ENCODE measurements at places on chromosomes 12 and 14.

DNA sequence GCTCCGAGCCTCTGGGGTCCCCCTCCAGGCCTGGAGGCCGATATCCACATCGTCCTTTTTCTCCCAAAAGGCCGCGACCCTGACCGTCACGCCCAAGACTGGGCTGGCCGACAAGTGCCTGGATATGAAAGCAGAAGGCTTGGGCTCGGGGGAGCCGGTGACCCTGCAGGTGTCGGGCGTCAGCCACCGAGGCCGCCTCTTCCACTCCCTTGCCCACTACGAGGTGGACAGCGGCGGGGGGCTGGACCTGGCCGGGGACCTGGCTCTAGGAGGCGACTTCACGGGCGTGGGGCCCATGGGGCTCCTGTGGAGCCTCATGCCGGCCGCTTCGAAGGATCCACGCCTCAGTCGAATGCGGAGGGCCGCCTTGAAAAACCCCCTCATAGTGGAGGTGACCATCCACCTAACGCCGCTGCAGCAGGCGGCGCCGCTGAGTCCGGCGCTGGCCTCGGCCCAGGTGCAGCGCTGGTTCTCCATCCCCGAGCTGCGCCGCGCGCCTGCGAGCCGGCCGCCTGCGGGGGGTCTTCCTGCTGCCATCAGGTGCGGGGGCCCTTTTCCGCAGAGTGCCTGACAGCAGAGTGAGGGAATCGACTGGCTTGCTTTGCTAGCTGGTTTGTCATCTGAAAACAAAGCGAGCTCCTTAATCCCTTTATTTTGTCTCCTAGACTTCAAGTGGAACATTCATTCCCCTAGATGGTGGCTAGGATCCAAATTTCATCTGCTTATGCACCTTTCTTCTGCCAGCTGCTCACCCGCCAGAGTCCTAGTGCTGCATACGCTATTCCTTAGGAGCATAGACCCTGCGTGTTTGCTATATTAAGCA lies 10.6 kb upstream of the DNAL1 start:
- H3K4me3 ChIP-seq, result peak overlapping the region; percentile 26
- no peaks in the 10 kb centered on the region for H3K27me3 ChIP-seq
- peaks cover 2% of the 10 kb centered on the region for H3K4me1 ChIP-seq

DNA sequence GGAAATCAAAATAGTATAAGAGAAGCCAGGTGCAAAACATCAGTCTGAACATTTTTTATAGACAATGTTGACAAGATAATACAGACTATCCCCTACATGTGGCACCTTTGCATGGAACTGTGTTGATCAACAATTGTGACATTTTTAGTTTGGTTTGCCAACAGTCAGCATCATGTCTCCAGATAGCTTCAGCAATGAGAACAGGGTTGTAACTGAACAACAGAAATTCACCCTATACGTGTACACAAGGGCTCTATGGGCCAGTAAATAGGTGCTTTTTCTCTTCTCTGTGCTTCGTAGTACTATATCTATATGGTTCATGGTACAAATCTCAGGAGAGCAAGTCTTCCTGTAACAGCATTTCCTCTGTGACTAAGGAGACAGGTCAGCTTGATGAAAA lies 310.4 kb downstream of the ATXN7L3B start:
- H3K4me3 ChIP-seq, result no peak overlapping the region
- no peak for DNase-seq
- no peak overlapping the region for H3K27ac ChIP-seq

GRCh38 chr12:131755305-131756113 lies 44.6 kb downstream of the SFSWAP start:
- no peak overlapping the region for H3K27ac ChIP-seq
- no peaks in the 10 kb centered on the region for H3K4me1 ChIP-seq
- no peak overlapping the region for H3K4me3 ChIP-seq
- DNase-seq, result peak; percentile 83

DNA sequence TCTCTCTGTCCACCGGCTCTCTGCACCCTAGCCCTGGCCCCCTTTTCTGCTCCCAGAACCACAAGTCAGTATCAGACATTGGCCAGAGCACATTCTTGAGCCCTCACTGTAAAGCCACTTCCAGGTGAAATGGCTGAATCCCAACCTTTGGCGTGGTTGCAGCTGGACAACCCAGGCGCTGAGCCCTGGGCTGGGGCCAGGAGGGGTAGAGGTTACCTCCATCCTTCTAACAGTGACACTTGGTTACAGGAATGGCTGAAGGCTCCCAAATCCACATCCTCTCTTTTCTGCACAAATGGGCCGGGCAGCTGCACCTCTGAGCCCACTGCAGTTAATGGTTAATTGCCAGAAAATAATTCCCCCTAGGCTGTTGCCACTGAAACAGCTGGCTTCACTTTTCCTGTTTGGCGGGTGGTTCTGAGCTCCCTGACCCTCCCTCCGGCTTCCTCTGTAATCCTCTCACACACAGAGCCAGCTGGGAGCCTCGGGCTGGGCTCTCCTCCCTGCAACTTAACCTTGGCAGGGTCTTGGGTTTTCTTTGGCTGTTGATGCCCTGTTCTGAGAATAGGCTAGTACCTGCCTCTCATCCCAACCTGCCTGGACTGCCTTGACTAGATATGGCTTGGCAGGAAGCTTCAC lies 44.1 kb downstream of the TSPAN11 start:
- H3K27me3 ChIP-seq, result no peaks in the 10 kb centered on the region
- peak; percentile 30 for DNase-seq
- no peak overlapping the region for H3K4me3 ChIP-seq

GRCh38 chr14:99323603-99324185 lies 51.7 kb upstream of the BCL11B start:
- no peaks in the 10 kb centered on the region for H3K27me3 ChIP-seq
- no peak for DNase-seq
- no peak overlapping the region for H3K27ac ChIP-seq
- H3K36me3 ChIP-seq, result no peaks in the 10 kb centered on the region
- no peak overlapping the region for H3K4me3 ChIP-seq

- H3K4me3 ChIP-seq, result no peak overlapping the region
- no peaks in the 10 kb centered on the region for H3K4me1 ChIP-seq
- H3K27me3 ChIP-seq, result no peaks in the 10 kb centered on the region
- H3K36me3 ChIP-seq, result no peaks in the 10 kb centered on the region
Measured at GRCh38 chr12:131591136-131591535, 119.8 kb upstream of the SFSWAP start.

GRCh38 chr14:80636071-80636470 lies 305.5 kb downstream of the CEP128 start:
- no peak overlapping the region for H3K4me3 ChIP-seq
- no peaks in the 10 kb centered on the region for H3K27me3 ChIP-seq
- no peaks in the 10 kb centered on the region for H3K36me3 ChIP-seq
- DNase-seq, result peak; percentile 27

DNA sequence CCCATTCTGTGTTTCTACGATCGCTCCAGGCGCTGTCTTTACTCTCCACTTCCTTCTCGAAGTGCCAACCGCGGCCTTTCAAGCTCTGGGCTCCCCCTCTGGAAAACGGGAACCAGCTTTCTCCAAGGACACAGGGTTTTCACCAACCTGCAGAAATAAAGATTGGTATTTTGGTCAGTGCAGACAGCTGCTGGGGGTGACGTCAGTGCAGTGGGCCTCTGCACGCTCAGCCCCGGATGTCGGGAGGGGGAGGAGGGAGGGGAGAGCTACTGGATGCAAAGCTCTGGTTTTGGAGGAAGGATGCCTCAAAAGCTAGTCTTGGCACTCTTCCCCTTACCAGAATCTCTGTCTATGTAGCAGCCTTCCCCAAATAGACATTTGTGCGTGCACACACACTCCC lies 19.9 kb downstream of the HRK start:
- no peak overlapping the region for H3K4me3 ChIP-seq
- H3K4me1 ChIP-seq, result no peaks in the 10 kb centered on the region
- H3K27ac ChIP-seq, result no peak overlapping the region
- no peaks in the 10 kb centered on the region for H3K27me3 ChIP-seq
- DNase-seq, result peak; percentile 31

DNA sequence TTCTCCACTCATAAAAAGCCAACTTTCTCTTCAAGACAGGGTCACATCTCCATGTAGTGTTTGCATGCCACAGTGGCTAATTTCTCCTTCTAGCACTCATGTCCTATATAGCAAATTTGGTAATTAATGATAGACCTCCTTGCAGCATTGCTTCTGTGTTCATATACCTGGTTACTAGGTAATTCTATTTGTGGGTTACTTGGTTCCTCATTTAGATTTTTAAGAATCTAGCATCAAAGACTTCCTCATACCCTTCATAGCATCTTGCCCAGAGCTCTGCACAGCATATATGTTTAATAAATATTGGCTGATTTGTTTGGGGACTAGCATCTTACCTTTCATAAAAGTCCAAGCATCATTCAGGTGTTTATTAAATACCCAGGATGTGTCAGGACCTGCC lies 152.1 kb downstream of the DUSP6 start:
- no peaks in the 10 kb centered on the region for H3K36me3 ChIP-seq
- DNase-seq, result no peak
- no peak overlapping the region for H3K4me3 ChIP-seq

DNA sequence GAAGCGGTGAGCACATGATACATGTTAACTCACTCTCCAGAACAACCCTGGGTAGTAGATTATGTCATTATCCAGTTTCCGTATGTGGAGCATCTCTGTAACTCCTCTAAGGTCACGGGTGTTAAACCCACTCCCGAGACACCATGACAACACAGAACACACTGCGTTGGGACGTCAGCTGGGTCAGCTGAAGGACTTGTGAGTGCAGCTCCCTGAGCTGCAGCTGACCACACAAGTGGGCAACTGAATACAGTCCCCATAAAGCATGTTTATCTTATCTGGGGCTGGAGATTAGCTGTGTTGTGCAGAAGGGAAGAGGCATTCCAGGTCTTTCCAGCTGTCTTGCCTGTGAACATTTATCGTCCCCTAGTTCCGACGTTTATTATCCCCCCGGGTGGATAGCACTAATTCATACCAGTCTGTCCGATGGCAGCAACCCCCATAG lies 211.5 kb downstream of the CHST11 start:
- H3K4me1 ChIP-seq, result peaks cover 12% of the 10 kb centered on the region
- no peaks in the 10 kb centered on the region for H3K36me3 ChIP-seq
- no peak overlapping the region for H3K27ac ChIP-seq
- peak; percentile 48 for DNase-seq
- no peaks in the 10 kb centered on the region for H3K27me3 ChIP-seq

DNA sequence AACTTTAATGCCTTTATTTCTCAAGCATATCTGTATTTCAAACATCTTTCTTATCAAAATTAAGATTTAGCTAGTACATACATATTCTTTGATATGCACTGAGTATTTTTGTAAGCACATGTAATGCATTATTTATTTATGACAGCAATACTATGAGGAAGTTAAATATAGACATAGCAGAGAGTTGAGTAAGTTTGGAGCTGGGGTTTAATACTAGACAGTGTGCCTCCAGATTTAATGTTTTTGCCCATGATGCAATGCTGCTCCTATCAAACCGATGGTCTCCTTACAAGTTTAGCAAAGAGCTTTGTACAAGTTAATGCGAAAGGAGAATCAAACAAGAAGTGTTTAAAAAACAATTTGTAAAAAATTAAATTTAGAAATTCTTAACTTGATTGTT lies 826.6 kb upstream of the MGAT4C start:
- no peaks in the 10 kb centered on the region for H3K36me3 ChIP-seq
- H3K4me1 ChIP-seq, result no peaks in the 10 kb centered on the region
- no peaks in the 10 kb centered on the region for H3K27me3 ChIP-seq
- no peak for DNase-seq
- no peak overlapping the region for H3K4me3 ChIP-seq
